ENCODE measurements at places on chromosomes 13 and 19.

GRCh38 chr13:106522898-106523525 lies 12.4 kb downstream of the EFNB2 start:
- DNase-seq, result no peak

DNA sequence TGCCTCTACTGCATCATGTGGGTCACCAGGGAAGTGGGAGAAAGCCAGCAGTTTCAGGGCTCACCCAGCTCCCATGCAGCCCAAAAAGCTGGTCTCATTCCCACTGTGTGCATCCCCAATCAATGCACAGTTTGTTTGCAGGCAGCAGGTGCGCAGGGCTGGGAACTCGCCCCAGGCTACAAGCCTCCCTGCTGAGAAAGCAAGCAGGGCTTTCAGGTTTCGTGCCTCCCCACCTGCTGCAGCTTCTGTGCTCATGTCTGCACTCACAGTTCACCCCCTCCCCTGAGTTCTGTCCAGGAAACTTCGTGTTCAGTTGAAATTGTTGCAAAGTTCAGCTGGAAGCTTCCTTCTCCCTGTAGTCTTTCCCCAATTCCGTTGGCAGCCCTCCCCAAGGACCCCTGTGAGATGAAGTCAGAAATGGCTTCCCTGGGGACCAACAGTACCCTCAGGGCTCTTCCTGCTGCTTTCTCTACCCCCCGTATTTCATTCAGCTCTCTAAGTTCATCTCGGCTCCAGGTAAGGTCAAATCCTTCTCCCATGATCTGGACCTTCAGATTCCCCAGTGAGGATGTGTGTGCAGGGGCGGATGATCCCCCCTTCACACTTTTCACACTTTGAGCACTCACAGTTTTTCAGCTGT lies 10.3 kb upstream of the KLK3 start:
- no peak for DNase-seq

GRCh38 chr19:29812080-29812880 lies 489 bp downstream of the CCNE1 start:
- DNase-seq, result no peak

- DNase-seq, result no peak
Measured at GRCh38 chr13:98570929-98571372, 6.0 kb downstream of the STK24 start.

GRCh38 chr13:44404261-44405132 lies 30.9 kb downstream of the SERP2 start:
- no peak for DNase-seq

DNA sequence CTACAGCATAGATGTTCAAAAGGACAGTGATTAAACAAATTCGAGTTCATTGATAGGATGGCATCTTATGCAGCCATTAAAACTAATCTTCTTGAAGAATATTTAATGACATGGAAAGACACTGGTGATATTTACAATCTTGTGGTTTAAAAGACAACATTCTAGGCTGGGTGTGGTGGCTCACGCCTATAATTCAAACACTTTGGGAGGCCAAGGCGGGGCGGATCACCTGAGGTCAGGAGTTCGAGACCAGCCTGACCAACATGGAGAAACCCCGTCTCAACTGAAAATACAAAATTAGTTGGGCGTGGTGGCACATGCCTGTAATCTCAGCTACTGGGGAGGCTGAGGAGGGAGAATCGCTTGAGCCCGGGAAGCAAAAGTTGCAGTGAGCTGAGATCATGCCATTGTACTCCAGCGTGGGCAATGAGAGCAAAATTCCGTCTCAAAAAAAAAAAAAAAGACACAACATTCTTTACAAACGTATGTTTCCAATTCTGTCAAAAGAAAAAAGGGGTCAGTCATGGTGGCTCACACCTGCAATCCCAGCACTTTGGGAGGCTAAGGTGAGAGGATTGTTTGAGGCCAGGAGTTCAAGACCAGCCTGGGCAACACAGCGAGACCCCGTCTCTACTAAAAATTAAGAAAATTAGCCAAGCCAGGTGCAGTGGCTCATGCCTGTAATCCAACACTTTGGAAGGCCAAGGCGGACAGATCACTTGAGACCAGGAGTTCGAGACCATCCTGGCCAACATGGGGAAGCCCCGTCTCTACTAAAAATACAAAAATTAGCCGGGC lies 2.5 kb upstream of the PAK4 start:
- no peak for DNase-seq

DNA sequence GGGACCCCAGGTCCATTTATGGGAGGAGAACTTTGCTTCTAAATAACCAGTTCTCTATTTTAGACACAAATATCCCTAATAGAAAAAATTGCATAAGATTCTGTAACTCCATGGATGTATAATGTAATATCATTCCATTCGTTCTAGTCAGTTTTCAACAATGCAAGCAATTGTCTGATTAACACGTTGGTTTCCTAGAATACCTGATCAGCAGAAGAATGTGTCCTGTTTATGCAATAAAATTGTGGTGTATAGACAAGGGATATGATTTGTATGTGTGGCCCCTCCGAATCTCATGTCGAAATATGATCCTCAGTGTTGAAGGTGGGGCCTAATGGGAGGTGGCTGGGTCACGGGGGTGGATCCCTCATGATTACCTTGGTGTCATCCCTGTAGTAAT lies 62.1 kb downstream of the RUBCNL start:
- DNase-seq, result no peak

- DNase-seq, result no peak
Measured at GRCh38 chr19:13881692-13882418, 4.9 kb downstream of the NANOS3 start.

DNA sequence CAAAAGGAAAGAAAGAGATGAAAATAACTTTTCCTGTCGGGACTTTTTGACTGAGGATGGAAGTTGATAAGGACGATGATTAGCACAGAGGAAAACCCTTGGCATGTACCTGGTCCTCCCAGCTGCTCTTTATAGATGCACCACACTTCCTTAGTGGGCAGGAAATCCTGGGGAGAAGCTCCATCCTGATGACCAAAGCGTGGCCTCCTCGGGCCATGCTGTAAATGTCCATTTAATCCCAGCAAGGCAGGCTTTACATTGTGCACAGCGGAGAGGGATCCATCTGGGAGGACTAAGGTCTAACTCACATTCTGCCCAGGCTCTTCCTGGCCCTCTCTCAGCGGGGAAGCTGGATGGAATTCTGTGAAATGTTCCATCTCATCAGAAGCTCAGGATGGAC lies 113.5 kb downstream of the COL4A2 start:
- DNase-seq, result no peak

- no peak for DNase-seq
Measured at GRCh38 chr13:109745702-109746101, 40.7 kb downstream of the IRS2 start.

- no peak for DNase-seq
Measured at GRCh38 chr13:77507931-77508776, 27.4 kb upstream of the SCEL start.

Measured in cerebellar cortex (tissue), 1 donor.